ENCODE measurements at places on chromosomes 12 and 14.

- DNase-seq, result no peak
Measured at GRCh38 chr14:79904497-79904896, 306.8 kb downstream of the DIO2 start.

DNA sequence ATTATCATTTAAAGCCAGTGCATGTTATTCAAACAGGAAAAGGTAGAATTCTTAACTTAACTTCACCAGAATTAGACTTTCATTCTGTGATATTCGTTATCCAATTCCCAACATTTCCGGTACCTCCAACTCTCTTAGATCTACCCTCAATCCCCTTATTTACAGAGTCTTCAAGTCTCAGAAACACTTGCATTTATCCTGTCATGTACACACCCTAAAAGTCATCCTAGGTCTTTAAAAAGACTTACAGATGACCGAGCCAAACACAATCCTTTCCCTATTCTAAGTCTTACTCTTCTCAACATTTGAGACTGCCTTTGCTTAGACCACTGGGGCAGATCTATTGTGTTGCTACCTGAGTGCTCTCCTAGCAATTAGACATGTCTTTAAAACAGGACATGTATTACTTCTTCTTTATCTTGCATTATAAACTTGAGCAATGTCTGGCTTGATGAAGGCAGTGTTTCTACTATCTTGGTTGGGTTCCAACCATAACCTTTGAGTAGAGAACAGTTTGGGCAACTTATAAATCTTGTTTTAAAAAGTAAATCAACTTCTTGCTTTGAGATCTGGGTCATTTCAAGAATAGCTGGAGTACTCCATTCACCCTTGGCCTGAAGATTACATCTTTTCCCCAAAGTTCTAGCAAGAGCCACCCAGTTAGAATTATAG, 140.6 kb upstream of the PLEKHG7 start:
- no peak for DNase-seq

- no peak for DNase-seq
Measured at GRCh38 chr14:100405760-100406455, 82.8 kb downstream of the SLC25A47 start.

DNA sequence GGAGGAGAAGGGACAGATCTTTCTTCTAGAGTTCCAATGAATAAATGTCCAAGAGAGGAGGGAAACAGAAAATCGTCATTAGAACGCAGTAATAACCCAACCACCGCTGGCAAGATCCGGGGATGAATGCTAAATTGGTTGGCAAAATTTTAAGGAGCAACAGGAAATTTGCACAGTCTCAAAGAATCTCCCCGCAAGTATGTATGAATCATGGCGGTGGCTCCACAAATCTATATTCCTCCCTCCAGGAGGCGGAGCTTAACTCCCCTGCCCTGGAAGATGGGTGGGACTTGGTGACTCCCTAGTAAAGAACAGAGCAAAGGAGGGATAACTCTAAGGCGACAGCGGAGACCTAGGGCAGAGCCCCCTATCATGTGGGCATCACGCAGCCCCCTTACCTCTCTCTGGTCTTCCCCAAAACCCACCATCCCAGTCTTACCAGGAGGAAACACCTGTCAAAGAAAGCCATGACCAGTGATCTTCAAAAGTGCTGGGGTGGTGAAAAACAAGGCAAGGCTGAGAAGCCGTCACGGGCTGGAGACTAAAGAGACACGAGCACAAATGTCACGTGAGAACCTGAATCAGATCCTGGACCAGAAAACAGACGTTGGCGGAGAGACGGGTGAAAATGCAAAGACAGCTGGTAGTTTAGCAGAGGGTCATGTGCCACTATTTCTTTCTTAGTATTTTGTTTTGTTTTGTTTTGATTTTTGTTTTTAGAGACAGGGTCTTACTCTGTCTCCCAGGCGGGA, 125.8 kb downstream of the NCOR2 start:
- DNase-seq, result no peak

DNA sequence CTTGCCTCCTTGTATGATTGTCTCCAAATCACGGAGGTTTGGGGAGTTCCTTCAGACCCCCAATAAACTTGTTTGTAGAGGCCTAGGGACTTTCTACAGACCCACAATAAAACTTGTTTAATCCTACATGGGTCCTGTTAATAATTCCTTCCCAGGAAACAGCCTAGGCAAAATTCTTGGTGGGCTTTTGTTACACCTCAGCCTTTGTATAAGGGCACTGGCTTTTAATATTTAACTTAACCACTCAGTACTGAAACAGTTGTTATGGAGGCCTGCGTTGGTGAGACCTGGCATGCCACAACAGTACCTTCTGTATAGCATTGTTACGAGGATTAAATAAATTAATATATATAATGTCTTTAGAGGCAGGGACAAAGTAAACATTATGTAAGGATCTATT, 32.7 kb upstream of the FAR2 start:
- no peak for DNase-seq

- no peak for DNase-seq
Measured at GRCh38 chr12:3683670-3684069, 69.2 kb downstream of the CRACR2A start.

DNA sequence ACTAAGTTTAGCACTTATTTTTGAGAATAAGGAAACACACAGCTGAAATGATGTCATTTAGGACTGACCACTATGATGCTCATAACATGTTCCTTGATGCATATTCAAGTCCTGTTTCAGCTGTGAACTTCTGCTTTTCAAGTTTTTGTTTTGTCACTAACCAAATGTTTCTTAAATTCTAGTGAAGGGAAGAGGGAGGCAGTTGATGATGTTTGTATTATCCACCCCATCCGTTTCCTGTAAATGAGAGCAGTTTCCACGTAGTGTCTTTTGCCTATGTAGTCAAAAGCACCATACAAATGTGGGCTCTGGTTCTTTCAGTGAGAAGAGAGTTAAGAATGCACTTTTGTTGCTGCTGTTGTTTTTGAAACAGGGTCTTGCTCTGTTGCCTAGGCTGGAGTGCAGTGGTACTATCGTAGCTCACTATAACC, 491.8 kb downstream of the PCNX1 start:
- no peak for DNase-seq

DNA sequence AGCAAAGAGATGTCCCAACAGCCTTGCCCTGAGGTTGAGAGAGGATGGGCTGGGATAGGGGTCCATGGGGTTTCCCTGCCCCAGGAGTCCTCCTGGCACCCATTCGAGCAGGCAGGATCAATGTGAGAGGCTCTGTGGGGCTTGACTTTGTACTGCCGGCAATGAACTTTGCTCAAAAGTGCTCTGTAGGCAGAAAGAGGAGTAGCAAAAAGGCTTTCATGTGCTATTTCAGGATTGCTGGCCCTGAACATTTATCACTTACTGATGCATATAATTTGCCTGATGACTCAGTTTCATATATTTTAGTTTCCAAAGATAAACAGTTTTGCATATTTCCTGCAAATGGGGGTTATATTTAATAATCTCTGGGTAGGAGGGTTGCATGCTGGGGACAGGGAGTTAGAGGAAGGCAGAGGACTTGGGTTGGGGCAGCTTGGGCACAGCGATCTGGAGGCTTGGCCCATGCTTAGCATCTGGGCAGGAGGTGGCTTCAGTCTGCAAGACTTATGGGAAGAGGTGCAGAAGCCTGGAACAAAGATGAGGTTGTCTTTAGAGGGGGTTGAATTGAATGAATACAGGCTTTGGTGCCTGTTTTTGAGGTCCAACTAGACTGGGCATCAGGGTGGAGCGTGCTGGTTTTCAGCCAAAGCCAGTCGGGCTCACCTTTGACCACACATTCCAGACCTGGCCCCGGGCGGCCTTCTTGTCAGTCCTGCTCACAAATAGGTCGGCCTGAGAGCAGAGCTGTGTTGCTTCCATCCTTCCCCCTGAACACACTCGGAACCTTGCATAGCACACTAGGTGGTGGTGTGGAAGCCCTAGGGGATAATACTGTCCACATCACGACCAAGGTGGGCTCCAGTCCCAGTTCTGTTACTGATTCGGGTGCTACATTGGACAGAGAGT, 101.4 kb downstream of the PAPOLA start:
- no peak for DNase-seq

- no peak for DNase-seq
Measured at GRCh38 chr12:64992641-64993040, 128.5 kb downstream of the WIF1 start.

- peak; percentile 25 for DNase-seq
Measured at GRCh38 chr14:56119201-56119981, 1.2 kb downstream of the PELI2 start.

DNA sequence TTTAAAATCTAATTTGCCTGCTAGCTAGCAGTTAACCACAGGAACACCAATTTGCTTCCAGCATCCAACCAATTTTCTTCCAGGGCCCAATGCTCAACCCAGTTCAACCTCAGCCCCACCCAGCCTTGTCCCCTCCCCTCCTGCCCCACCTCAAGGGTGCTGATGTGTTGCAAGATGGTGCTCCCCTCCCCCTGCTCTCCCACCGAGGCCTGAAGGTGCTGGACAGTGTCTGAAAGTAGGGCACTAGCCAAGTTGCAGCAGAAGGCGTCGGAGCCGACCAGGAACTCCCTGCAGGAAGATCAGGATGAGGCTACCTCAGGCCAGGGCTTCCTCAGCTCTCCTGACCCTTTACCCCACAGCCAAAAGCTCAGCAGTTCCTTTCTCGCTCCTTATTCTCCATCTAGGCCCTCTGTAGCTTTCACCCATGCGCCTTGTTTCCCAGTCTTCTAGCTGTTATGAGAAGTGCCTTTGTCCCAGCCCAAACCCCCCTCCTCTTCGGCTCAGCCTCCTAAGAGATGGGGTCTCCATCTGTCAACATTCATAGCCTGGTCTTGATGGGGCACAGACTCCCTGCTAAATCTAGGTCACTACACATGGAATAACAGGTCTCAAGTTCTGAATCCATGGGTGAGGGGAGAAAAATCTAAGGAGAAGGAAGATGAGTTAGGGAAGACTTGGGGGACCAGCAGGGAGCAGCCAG, 3.6 kb downstream of the STAT6 start:
- no peak for DNase-seq

- no peak for DNase-seq
Measured at GRCh38 chr12:109186993-109187653, 70.7 kb downstream of the ACACB start.

DNA sequence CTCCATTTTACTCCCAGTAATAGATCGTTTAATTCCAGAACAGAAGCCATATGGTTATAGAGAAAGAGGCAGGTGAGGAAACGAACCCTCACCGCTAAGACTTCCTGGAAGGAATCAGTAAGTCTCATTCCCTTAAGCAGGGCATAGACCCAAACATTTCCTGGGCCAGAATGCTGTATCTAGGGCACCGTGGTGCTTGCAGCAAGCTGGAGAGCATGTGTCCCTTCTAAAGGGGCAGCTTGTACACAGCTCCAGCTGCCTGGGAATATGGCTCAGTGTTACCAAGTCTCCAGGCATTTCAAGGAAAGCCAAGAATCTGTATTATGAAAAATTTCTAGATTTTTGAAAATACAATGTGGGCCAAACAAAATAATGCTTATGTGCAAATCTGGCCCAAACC, 73.4 kb downstream of the PPM1H start:
- no peak for DNase-seq

- no peak for DNase-seq
Measured at GRCh38 chr12:3753544-3754284, 805 bp upstream of the CRACR2A start.

DNA sequence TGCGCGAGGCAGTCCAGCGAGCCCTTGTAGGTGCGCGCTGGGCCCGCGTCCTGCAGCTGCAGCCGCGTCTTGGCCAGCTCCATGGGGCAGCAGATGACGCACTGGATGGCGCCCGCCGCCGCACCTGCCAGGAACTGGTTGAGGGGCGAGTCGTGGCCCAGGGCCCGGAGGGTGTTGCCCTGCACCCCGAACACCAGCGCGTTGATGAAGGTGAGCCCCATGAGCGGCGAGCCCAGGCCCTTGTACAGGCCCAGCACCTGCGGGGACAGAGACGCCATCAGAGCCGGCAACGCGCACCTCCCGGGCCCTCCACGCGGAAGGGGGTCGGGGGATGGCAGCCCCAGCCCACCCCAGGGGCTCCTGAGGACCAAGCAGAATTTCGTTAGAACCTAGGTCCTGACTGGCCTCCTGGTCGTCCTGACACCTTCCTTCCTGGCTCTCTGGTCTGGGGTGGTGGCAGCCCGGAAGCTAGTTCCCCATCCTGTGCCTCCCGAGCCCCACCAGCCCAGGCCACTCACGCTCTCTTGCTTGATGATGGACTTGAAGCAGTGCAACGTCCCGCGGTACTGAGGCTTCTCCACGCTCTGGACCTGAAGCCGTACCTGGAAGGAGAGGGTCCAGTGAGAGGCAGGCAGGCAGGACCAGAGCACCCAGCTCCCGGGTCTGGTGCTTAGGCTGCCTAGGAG, 13.3 kb downstream of the SLC25A29 start:
- no peak for DNase-seq

DNA sequence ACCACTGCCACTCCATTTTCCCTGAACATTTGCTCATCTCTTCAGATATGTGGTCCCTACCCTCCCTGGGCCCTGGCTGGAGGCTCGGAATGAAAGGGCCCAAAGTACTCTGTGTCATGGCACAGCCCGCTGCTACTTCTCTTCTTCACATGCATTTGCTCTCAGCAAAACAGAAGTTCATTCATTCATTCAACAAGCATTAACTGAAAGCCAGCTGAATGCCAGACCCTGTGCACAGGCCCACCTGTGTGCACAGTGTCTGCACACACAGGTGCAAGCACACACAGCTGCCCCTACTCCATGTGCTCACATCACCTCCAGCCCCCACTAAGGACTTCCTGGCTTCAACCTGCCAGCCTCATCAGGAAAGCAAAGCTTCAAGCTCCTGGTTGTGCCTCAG, 7.8 kb downstream of the WNT1 start:
- no peak for DNase-seq

- no peak for DNase-seq
Measured at GRCh38 chr12:47858511-47859266, 39.0 kb upstream of the HDAC7 start.

GRCh38 chr12:47939009-47939601, 24.3 kb upstream of the TMEM106C start:
- DNase-seq, result no peak

GRCh38 chr14:55846826-55847446, 266.9 kb downstream of the KTN1 start:
- DNase-seq, result no peak

- peak; percentile 64 for DNase-seq
Measured at GRCh38 chr12:108495054-108495453, 20.0 kb upstream of the FICD start.

GRCh38 chr14:98909251-98909944, 362.6 kb downstream of the BCL11B start:
- no peak for DNase-seq

DNA sequence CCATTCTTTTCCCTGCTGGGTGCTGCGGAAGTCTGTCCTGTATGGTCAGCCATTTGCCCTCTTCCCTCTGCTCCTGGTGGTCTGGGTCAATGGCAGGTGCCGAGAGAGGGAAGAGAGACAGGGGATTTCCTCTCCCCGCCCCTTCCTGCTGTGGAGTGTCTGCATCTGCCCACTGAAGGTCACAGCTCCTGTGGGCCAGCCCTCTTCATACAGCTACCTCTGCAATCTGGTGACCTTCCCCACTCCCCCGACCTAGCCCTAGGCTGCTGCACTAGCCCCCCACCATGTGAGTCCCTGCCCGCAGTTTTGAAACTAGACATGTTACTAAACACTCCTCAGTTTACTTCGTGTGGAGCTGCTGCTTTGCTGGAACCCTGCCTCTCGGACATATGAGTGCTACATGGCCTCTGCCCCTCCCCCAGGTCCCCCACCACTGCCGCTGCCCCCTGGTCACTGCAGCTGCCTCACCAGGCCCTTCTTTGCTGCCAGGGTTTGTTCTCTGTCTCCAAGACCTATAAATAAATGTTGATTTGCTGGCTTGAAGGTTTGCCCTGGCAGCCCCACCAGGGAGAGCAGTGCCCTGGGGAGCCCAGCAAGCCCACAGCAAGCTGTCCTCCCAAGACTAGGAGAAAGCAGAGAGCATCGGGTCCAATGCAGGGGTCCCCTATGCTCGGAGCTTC, 102.9 kb downstream of the DPF3 start:
- no peak for DNase-seq

- no peak for DNase-seq
Measured at GRCh38 chr14:52220924-52221811, 46.3 kb upstream of the PTGDR start.

All from HEK293T (cell line).